Retinal pigment epithelial cell (primary cell): ENCODE measurements at places on chromosomes 1 and 21.

- DNase-seq, result no peak
Measured at GRCh38 chr1:27589841-27590426, 14.0 kb downstream of the AHDC1 start.

- DNase-seq, result no peak
Measured at GRCh38 chr1:168923521-168924136, 182.9 kb upstream of the ATP1B1 start.

GRCh38 chr21:34910396-34910795, 138.7 kb downstream of the RUNX1 start:
- no peak for DNase-seq

DNA sequence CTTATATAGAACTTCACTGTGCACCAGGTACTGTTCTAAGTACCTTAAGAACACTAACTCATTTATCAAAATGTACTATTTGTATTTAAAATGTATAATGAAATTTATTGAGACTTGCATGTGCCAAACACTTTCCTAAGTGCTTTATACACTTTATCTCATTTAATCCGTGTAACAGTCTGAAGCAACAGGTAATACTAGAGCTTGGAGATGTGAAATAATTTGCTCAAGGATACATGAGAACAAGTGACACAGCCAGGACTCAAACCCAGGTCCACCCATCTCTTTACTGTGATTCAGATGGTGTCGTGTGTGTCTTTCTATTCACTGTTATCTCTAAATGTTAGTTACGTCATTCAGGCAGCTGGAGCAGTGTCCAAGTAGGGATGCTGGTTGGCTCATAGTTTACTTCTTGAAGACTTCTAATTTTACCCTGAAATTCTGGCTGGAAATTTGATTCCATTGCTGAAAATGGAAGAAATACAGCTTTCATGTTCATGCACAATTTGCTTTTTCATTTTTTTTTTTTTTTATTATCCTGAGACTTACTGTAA, 169.7 kb upstream of the UBE2U start:
- no peak for DNase-seq

DNA sequence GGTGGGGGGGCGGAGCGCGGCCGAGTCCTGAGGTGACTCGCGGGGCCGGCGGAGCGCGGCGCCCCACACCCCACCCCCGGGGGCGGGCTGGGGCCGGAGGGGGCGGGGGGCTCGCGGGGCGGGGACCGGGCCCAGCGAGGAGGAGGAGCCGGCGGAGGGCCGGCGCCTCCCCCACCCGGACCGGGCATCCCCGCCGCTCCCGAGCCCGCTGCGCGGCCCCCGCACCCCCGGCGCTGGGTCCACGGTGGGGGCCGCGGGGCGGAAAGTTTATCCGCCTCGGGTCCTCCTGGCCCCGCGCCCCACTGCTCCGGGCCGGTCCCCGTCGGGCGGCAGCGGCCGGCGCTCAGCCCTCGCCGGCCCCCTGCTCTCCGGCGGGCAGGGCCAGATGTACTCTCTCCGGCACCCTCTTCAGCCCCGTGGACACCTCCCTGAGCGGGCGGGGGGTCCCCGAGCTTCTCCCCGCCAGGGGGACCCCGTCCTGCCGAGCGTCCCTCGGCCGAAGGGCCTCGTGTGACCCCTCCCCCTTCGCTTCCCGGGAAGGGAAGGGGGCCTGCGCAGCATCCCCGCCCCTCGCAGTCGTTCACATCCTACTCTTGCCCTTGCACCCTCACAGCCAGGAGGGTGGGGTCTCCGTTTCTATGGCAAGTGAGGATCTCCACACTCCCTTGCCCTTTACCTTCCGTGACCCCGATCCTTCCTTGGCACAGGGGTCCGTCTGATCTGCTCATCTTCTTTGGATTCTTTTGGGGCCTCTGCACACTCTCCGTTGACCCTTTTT, 663 bp downstream of the CAMTA1 start:
- no peak for DNase-seq

DNA sequence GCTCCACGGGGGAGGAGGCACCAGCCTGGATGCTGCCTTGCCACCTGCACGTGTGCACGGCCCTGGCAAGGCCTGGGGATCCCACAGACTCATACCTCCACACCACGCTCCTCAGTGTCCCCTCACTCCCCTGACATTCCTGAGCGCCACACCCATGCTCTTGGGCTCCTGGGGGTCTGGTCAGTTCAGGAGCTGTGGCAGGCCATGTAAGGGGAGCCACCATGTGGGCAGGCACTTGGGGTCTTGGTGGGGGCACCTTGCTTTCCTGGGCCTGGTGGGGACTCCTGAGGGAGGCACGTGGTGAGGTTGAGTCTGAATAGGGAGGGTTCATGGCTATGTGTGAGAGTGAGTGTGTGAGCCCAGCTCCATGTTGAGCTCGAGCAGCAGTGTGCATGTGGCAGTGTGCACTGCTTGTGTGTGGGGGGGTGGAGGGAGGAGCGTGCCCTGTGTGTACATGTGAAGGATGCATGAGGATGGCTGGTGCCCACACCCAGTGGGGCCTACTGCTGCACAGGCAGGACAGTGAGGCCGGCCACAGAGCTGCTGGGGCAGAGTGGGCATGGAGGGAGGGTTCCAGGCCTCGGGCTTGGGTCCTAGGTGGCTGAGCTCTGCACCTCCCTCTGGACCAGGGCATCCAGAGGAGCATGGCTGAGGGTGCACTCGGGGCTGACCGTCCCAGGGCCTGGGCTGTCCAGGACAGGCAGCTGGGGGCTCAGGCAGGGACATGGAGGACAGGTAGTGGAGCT, 1.6 kb downstream of the GJC2 start:
- no peak for DNase-seq

GRCh38 chr1:245156041-245156735, 1.4 kb downstream of the KIF26B start:
- DNase-seq, result no peak

DNA sequence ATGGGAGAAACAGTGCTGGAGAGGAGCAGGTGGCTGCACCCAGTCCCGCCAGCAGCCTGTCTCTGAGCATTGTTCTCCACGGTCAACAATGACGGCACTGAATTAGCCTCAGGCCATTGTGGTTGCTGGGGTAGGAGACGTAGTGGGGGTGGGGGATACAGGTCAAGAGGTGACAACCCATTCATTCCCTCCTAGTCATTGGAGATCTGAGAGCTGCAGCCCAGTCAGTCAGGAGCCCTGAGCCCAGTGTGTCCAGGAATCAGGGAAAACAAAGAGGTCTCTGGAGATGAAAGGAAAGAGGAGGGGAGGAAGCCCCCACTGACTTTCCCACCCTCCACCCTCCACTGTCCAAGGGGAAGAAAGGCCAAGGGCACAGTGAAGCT, 15.3 kb downstream of the SMIM12 start:
- no peak for DNase-seq

GRCh38 chr1:41357451-41358101, 3.7 kb upstream of the FOXO6 start:
- DNase-seq, result peak; percentile 46

DNA sequence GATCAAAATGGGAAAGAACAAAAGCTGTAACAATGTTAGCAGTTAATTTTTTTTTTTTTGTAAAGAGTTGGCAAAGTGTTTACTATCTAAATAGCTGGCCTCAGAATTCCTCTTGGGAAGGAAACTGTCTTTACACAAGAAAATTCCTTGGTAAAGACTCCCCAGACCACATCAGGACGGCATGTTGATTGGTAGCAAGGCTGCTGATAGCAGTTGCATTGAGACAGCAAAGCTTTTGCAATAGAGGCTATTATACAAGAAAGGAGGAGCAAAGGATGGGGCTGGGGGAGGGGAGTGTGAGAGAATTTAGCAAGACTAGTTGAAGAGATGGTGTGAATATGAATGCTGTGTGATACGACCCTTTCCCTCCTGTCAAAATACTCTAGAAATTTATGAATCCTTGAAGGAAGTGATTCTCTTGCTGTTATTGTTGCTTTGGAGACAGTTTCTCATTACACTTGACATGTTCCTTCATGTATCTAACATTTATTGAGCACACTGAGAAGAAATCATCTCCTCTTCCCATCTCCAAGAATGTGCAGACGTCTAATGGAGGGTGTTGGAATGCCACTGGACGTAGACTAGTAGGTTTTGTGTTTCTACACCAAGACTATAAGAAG, 355.6 kb downstream of the SIPA1L2 start:
- no peak for DNase-seq

DNA sequence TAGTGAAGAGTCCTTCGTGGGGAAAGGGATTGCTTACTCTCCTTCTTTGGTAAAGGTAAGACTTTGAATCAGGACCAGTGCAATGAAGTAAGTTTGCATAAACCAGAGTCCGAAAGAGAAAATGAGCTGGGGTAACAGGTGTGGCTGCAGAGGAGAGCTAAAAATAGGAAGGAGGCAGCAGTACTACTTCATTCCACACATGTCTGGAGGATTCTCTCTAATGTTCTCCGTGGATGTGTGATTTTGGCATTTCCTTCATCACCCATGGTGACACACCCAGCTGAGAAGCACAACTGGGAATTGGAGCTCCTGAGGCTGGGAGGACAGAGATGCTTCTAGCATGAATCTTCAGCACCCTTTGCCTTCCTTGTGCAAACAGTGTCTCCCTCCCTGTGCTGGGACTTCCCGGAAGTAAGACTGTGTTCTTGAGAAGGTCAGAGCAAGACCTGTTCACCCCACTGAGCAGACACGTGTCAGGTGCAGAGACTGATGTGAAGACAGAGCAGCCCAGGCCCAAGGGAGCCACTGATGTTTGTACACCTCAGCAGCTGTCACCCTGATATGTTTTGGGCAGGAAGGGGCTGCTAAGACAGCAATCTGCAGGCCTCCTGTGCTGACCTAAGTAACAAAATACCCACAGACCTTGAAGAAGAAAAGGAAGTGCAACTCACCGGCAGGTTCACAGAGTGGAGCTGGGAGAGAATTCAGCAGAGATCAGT, 13.3 kb downstream of the FCRL1 start:
- DNase-seq, result no peak

DNA sequence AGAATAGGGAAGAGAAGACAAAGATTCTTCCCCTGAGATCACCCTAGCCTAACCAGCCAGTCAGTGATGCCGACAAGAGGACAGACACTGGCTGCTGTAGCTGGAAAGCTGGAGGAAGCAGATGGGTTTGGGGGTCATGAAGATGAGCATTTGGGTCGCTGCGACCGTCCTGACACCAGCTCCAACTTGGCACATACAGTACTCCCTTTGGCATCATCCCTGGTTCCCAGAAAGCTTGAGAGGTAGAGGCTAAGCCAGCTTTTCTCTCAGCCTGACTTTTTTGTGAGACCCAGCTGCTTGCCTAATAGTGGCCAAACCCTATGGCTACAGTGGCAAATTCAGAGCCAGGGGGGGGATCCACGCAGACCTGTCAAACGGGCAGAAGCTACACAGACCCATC, 43.0 kb upstream of the IKBKE start:
- DNase-seq, result no peak

DNA sequence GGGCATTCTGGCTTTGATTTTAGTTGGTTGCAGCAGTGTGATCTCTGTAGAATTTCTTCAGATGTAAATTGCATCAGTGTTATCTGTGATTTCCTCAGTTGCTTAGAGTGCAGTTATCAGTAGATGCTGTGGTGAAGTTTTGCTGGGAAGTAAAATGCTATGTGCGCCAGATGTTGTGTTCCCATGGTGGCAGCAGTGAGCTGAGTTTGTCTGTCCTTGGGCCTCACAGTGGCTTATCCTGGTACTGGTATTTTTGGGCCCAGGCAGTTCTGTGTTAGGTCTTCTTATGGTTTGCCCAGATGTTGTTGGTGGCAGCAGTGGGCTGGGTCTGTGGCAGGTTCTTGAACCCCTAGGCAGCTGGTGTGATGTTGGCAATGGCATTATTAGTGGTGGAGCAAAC, 1242.1 kb downstream of the PLA2G4A start:
- no peak for DNase-seq

DNA sequence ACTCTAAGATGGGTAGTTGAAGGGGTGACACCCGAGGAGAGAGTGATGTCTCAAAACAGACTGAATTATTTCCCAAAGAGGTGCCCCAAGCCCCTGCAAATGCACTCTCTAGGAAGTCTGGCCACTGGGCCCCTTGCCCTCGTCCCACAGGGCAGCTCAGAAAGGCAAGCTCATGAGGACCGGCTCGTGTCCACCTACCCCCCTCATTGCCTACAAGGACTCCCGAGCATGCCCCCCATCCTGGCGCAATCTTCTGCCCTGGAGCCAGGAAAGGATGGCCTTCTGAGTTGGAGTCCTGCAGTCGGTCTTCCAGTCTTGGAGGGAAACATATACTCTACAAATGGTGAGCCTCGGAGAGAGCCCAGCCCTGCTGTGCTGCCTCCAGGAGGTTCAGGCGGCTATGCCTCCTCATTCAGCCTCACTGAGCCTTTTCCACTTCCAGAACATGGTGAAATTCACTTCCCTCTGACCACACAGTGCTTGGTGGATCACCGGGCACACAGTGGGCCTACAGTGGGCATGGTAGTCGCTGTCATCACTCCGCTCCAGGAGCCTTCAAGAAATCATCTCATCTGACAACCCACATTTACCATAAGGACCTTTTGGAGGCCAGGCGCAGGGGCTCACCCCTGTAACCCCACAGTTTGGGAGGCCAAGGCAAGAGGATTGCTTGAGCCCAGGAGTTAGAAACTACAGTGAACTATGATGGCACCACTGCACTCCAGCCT, 5.8 kb upstream of the WNT3A start:
- DNase-seq, result no peak

DNA sequence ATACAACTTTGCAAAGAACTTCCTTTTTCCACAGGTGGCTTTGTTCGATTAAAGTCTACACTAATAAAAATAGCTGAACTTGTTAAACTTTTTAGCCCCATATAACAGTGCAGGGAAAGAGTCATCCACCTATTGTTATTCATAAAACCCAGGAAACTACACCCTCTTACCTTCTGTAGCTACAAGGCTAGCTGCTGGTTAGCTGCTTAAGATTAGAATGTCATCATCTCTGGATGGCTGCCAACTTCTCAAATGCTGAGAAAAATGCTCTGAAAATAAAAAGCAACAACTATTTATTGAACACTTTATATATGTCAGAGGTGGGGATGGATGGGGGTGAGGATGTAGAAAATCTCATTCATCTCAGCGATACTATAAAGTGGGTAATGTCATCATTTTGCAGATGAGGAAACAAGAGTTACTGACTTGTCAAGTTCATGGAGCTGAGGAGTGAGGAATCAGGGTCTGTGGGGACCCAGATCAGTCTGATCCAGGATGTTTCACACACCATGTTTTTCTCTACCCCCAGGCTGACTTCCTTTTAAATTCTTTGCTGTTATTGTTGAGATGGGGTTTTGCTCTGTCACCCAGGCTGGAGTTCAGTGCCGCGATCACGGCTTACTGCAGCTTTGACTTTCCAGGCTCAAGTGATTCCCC, 17.1 kb downstream of the ATP5PF start:
- DNase-seq, result peak; percentile 34
